Naive thymus-derived CD8-positive, alpha-beta T cell (primary cell): ENCODE measurements at places on chromosomes 1 and 21. TPM values are rescaled to one million over a fixed set of nuclear protein-coding genes. Genes with fewer than 3 reads are reported as not detected.

GRCh38 chr1:207579436-207579799 lies 65.5 kb upstream of the CR1L start:
- DNase-seq, result no peak

GRCh38 chr1:185520188-185520920 lies 203.3 kb upstream of the IVNS1ABP start:
- no peak for DNase-seq

DNA sequence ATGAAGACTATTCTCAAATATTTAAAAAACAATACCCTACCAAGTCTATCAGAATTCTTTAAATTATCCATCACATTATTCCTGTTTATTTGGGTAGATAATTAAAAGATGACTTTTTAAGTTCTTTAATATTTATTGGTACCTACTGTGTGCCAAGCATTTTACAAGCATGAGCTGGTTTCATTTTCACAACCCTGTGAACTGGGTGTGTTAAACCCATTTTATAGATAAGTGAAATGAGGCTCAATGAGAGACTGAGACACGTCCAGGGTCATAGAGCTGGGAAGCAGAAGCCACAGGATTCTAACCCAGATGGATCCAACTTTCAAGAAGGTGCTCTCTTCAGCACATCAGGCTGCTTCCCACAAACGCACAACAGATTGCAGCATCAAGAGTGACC lies 12.3 kb downstream of the LRRN2 start:
- no peak for DNase-seq

DNA sequence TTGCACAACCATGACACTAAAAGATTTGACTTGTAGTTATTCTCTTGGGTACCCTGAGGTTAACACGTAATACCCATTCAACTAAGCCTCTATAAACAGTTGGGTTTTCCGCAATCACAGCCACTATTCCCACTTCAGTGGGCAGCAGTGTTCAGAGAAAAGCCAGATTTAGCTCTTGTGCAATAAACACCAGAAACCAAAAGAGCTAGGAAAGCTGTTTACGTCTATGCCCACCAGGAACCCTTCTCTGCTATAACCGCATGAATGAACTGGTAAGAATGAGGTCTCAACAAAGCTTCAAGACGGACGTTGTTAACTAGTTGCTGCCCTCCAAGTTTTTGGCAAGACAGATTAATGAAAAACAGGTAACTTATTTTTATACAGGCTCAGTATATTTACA lies 101.3 kb downstream of the SLC45A1 start:
- peak; percentile 32 for DNase-seq

- no peak for DNase-seq
These were observed 4.3 kb upstream of the LHX9 start for GRCh38 chr1:197912739-197913494.

DNA sequence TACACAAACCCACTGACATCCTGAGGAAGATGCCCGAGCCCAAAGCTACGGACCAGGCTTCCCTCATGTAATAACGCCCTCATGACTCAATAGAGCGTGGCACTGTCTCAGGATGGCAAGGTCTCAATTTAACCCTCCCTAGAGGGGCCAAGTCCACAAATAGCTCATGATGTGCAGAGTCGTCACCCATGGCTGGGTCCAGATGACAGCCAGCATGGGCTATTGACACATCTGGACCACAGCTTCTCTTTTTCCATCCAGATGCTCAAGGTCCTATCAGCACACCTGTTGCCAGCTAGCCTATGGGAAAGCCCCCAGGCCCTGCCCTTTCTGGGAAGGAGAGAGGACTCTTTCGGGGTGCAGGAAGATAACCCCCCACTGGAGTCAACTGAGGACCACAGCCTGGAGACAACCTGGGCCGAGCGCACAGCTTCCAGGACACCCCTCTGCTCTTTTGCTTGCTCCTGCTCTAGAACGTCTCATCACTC lies 2.8 kb downstream of the LAPTM5 start:
- DNase-seq, result no peak

GRCh38 chr1:37814252-37814651 lies 6.2 kb upstream of the YRDC start:
- no peak for DNase-seq

DNA sequence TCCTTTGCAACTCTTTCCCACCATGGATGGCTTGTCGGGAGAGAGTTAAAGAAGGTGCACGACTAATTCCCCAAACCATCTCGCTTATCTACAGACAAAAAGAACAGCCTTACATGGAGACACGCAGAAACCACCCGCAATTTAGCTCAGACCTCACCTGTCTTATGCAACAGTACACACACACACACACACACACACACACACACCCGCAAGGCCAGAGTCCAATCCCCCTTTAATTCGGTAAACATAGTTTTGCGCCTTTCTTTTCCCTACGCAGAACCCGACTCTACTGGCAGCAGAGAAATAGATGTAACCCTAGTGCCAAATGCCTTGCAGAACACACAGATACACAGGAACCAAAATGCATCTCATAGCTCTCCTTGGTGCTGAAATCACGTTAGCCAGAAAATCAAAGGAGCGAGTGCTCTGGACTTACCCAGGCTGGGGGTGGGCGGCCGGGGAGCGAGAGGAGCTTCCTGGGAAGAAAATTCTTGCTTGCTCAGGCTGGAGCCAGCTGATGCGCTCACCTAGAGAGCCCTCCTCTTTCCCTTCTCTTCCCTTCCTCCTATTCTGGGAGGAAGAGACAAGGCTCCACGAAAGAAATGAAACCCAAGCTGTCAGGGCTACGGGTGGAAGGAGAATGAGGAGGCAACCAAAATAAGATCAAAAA lies 470 bp downstream of the TNR start:
- DNase-seq, result no peak

DNA sequence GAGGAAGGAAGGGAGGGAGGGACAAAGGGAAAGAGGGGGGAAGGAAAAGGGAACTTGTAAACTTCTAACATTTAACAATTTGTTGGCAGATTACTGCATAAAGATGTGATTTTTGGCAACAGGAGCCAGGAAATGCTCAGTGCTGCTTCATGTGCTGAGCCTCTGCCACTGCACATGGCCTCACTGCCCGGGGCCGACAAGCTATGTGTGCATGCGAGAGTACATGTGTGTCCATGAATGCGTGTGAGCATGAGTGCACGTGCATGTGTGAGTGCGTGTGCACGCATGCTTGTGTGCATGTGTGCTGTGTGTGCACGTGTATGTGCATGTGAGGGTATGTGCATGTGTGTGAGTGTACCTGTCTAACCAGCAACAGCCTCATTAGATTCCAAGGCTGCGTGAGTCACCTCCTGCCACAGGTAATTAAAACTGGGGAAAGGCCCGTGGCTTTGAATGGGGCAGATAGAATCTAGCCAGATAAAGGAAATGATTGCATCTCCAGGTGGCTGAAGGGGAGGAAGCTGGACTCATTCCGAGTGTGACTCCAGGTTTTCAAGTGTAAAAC lies 41.4 kb upstream of the TSPEAR start:
- DNase-seq, result no peak

- DNase-seq, result no peak
These were observed 39.6 kb upstream of the ARHGAP29 start for GRCh38 chr1:94276988-94277434.

GRCh38 chr1:182608845-182609610 lies 4.8 kb upstream of the RGS16 start:
- no peak for DNase-seq

- DNase-seq, result peak; percentile 55
These were observed 52.4 kb downstream of the DISP3 start for GRCh38 chr1:11531314-11531870.

DNA sequence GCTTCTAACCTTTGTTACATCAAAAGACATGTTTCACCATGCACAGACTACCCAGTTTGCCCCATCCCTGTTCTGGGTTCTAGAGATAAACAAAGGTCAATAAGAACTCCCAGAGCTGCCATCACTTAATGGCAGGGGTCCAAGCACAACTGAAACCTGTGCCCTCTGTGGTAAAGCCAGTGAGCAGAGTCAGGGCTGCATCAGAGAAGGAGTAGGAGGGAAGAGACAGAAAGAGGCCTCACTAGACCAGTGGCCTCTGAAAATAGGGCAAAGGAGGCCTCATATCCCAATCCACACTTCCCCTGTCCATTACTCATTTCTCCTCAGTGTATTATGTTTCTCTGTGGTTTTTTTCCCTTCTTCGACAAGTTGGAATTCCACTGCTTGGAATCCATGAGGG lies 10.2 kb downstream of the ATP1A2 start:
- no peak for DNase-seq

DNA sequence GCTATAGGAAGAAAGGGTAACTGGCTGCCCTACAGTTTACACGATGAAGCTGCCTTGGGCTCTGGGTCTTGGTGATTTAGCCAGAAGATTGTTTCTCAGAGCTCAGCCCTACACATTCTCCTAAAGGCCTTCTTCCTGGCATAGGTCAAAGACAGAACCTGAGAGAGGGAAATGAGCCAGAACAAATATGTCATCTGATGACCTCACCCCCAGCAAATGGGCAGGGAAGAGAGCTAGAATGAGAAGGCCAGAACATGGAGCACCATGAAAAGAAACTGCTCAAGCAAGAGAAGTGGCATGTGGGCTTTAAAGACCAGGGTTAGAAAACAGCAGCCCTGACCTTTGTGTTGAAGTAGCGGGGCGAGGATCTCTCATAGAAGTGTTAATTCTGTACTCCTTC lies 5.5 kb upstream of the ILDR2 start:
- no peak for DNase-seq

DNA sequence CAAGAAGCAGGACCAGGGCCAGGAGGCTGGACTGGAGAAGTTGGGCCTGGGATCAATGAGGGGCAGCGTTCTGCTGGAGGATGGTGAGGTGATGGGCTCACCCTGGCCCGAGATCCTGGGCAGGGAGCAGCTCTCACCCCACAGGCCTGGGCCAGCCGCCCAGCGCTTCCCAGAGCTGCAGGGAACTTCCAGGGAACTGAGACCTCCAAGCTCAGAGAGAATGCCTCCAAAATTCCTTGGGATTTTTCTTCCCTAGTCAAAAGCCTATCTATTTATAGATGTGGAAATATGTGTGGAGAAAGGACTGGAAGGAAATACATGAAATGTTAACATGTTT lies 121.2 kb downstream of the SPSB1 start:
- no peak for DNase-seq

DNA sequence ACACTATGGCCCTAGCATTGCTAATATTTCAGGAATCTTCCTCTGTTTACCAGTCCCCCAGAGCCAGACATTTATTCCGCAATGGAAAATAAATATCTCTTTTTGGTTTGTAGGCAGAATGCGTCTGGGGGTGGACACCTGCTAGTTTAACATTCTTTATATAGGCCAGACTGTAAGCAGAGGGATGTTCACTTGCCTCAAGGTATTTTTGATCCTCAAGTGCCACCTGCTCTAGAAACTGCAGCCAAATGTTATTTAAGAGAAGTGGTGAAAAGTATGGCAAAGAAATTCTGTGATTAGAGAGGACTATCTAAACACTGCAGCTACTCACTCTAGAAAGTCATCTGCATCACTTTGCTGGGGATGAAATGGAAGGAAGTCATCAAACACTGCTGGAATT lies 164.7 kb downstream of the NEGR1 start:
- no peak for DNase-seq

DNA sequence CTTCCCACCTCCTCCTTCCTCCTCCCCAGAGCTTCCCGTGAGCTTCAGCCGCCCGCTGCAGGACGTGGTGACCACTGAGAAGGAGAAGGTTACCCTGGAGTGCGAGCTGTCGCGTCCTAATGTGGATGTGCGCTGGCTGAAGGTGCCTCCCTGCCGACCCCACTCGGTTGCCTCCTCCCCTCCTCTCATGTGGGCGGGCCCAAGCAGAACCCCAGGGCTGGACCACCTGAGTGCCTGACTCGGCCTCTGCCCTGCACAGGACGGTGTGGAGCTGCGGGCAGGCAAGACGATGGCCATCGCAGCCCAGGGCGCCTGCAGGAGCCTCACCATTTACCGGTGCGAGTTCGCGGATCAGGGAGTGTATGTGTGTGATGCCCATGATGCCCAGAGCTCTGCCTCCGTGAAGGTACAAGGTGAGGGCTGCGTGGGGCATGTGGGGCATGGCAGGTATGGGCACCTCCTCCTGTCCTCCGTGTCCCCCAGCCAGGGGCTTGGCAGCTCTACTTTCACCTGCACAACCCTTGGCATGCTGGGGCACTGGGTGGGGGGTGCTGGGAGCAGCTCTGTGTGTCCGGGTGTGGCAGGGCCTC lies 69.2 kb downstream of the OBSCN start:
- no peak for DNase-seq

DNA sequence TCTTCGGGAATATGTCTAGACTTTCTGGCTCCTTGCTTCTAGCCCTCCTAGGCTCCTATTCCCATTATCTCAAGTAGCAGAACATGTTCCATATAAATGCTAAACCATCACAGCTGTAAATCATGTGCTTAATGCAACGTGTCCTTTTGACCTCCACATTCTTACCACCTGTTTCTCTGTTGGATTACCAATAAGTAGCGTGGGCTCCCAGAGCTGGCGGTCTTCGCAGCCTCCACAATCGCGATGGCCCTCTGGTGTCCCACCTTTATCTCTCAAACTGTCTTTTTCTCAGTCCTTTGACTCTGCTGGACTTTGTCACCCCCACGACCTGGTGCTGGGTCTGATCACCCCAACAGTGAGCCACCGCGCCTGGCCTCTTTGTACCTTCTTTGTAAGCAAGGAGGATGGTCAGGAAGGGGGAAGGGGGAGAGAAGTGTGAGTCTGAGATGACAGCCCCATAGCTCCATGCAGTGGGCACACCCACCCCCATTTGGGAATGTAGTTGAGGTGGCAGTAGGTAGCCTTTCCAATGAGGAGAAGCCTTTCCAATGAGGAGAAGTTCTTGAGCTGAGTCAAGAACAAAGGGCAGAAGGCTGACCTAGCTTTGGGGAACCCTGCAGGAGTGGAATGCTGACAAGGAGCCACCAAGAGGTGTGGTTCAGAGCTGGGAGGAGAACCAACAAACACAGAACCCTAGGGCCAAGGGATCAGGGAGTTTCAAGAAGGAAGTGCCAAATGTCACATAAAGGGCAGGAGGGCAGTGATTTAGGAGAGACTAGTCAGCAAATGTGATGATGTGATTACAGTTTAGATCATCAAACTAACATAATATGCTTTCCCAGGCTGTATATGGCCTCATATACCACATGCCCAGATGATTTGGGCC lies 14.2 kb downstream of the TRAF5 start:
- DNase-seq, result no peak

- no peak for DNase-seq
These were observed 1271.8 kb downstream of the BRINP3 start for GRCh38 chr1:189205863-189206262.

DNA sequence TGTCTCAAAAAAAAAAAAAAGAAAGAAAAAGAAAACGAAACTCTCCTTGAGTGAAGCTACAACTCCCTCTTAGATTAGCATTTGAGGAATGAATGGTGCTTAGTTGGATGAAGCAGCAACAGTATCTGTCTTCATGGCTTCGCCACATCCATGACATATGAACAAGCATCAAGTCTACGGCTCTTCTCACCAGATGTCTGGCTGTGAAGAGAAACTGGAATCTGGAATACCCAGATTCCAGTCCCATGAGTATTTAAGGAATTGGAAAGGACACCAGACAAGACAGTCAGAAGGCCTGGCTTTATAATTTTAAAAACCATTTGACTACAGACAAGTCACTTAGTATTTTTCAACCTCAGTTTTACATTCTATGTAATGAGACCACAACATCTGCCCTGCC lies 38.0 kb upstream of the TADA1 start:
- DNase-seq, result no peak

GRCh38 chr1:113253187-113253586 lies 137.1 kb upstream of the MAGI3 start:
- DNase-seq, result no peak

- no peak for DNase-seq
These were observed 21.4 kb downstream of the KIRREL1 start for GRCh38 chr1:158014731-158015320.

Gene METTL25B
- total RNA-seq, result 33.6 TPM

Gene S100A8
- not detected for total RNA-seq

Gene FCGR1A
- not detected for total RNA-seq

Gene HSD3B2
- not detected for total RNA-seq

Gene GBP5
- total RNA-seq, result 22.2 TPM

Gene CD53
- 313 TPM for total RNA-seq

Gene NIPAL3
- 59.3 TPM for total RNA-seq

Gene PCAT6
- not detected for total RNA-seq
